Fibroblast of pulmonary artery (primary cell): ENCODE measurements at places on chromosomes 11 and 22.
A peak's percentile ranks its signal among the peaks of the same experiment; 100 is the strongest.

DNA sequence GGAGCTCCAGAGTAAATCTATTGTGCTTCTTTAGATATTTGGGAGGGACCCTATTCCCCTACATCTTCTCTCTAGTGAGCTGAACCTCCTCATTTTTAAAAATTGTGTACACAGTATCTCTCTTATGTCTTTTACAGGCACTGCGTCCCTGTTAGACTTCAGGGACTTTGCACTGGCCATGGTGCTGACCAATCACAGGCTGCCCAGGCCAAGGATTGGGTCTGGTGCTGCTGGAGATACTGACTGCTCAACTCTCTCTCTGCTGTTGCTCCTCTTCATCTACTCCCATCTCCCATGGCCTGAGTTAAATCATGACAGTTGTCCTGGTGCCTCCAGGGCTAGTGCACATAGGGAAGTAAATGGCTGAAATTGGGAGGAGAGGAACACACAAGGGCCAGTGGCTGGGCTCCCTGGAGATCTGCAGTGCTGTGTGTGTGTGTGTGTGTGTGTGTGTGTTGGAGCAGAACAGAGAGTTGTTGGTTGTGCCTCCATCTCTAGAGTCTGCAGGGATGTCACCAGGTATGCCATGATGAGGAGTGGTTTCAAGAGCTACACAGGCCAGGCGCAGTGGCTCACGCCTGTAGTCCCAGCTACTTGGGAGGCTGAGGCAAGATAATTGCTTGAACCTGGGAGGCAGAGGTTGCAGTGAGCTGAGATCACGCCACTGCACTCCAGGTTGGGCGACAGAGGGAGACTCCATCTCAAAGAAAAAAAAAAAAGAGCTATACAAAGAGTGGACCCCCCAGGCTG lies 155.3 kb downstream of the ST3GAL4 start:
- peak; percentile 13 for DNase-seq

DNA sequence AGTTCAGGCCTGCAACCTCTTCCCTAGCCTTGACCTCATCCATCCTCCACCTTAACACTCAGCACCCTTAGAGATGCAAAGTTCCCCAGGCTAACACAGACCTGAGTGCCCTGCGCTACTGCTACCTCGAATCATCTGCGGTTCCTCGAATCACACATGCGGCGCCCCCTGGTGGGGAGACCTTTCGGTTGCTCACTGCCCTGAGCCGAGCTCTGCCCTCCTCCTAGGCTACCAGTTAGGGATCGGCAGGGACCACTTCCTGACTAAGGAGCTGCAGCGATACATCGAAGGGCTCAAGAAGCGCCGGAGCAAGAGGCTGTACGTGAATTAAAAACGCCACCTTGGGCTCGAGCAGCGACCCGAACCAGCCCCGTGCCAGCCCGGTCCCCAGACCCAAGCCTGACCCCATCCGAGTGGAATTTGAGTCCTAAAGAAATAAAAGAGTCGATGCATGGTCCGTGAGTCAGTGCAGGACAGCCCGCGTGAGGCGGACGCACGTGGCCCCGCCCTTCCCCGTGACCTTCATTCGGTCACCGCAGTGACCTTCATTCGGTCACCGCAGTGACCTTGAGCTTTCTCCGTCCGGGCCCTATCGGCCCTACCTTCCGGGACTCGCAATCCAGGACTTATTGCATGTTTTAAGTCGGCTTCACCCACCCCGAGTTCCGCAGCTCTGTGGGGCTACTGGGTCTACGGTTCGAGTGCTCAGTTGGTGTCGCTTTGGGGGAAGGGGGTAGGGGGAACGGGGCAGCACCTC lies 830 bp upstream of the ESRRA start:
- peak; percentile 92 for DNase-seq

DNA sequence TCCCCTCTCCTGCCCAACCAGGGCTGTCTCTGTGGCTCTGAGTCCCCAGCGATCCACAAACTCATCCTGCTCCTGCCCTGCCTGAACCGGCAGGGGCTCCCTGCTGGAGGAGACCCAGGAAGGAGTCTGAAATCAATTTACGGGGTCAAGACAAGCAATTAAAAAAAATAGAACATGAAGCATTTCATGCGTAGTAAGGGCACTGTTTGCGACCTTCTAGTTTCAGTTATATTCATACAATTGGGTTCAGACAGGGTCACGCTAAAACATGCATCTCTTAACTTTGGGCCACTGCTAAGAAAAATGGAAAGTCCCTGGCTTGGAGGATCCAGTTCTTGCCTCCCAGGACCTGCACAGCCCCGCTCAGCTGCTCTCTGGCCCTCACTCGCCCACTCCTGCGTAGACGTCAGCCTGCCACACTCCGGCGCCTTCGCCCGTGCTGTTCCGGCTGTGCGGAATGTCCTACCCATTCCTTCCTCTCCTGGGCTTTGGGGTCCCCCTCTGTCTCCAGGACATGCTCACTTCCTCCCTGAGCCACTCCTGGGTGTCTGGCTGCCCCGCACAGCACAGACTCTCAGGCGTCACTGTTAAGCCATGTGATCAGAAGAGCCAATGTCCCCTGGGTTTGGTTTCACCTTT lies 12.8 kb downstream of the NFAM1 start:
- DNase-seq, result no peak

DNA sequence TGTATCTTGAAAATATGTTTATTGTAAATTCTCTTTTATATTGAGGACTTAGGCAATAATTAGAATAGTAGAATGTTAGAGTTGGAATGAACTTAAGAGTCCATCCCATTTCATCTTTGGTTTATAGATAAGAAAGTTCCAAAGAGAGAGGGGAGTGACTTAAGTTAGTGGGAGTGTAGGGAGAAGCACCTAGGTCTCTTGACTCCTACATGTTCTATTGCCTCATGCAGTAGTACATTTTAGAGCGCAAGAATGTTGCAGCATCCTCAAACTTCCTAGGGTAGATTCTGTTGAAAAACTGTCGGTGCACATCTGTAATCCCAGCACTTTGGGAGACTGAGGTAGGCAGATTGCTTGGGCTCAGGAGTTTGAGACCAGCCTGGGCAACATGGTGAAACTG lies 8.7 kb downstream of the RRM1 start:
- DNase-seq, result peak; percentile 6

- no peak for DNase-seq
These were observed 17.6 kb upstream of the MOB2 start for GRCh38 chr11:1504138-1504537.

GRCh38 chr11:14150878-14151277 lies 188.4 kb downstream of the SPON1 start:
- DNase-seq, result no peak

DNA sequence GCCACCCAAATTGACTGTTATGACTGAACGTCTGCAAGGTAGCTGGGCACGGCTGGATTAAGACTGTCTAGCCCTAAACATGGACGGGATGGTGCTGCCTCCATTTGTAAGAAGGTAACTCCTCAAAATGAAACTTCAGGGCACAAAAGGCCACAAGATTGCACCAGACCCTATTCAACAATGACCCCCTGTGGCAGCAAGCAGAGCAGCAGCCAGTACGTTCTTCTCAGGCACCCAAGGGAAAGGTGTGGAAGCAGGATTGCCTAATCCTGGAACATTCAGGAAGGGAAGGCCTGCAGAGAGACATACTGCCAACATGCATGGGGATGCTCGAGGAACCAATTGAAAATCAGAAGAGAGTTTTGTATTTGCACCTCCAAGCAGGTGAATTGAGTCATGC lies 4.5 kb upstream of the TBX10 start:
- peak; percentile 20 for DNase-seq

GRCh38 chr11:103994094-103994493 lies 42.3 kb upstream of the DDI1 start:
- no peak for DNase-seq

DNA sequence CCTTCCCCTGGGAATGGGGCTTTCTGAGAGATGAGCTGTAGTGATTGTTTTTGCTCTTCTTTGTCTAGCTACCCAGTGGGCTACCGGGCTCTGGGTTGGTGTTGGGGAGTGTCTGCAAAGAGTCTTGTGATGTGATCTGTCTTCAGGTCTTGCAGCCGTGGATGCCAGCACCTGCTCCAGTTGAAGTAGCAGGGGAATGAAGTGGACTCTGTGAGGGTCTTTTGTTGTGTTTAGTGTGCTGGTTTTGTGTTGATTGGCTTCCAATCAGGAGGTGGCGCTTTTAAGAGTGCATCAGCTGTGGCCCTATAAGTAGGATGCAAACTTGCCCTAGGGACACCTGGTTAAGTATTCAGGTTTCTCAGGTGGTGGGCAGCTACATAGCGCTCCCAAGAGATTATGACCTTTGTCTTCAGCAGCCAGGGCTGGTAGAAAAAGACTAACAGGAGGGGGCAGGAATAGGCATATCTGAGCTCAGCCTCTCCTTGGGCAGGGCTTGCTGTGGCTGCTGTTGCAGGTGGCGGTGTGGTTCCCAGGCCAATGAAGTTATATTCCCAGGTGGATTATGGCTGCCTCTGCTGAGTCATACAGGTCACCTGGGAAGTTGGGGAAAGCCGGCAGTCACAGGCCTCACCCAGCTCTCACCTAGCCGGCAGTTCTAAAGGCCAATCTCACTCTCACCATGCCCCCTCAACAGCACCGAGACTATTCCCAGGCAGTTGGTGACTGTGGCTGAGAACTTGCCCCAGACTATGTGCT lies 315.7 kb upstream of the C11orf87 start:
- no peak for DNase-seq

DNA sequence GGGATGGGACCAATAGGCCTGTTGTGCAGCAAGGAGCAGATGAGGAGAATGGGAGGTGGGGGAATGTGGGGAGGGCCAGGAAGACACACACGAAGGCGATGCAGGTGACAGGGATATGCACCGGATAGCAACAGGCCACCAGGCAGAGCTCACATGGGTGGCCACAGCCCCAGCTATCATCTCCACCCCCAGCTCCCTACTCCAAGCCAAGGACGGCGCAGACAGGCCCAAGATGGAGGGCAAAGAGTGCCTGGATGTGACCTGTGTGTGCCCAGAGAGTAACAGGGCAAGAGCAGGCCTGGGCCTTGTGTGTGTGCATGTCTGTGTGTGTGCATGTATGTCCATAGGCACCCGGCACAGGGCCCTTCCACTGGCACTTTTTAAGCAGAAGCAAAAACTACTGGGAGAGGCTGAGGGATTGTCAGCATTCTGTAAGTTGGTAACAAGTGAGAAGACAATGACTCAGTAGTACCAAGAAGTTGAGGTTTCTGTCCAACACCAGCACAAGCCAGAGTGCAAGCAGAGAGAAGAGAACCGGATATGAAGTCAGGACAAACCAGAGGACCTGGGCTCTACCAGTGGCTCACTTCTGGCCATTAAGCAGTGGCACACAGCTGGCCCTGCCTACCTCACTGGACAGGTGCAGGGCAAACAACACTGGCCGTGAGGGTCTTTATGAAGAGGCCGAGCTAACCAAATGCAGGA lies 36.4 kb downstream of the NRXN2 start:
- DNase-seq, result no peak

- DNase-seq, result no peak
These were observed 19.1 kb downstream of the PAX6 start for GRCh38 chr11:31792036-31792435.

GRCh38 chr11:96196181-96196662 lies 146.8 kb downstream of the MAML2 start:
- no peak for DNase-seq

DNA sequence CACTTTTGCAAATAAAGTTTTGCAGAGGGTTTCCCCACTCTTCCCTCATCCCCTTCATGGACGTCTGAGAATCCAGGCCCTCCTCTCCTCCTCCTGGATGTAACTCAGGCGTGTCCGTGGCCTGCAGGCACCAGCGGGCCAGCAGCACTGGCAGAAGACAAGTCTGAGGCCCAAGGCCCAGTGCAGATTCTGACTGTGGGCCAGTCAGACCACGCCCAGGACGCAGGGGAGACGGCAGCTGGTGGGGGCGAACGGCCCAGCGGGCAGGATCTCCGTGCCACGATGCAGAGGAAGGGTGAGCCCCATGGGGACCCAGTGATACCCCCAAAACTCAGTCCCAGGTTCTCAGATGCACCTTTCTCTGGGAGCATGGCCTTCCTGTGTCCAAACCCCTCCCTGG lies 14.4 kb downstream of the TUB start:
- DNase-seq, result no peak

GRCh38 chr22:29606320-29606719 lies 2.9 kb downstream of the NF2 start:
- no peak for DNase-seq

DNA sequence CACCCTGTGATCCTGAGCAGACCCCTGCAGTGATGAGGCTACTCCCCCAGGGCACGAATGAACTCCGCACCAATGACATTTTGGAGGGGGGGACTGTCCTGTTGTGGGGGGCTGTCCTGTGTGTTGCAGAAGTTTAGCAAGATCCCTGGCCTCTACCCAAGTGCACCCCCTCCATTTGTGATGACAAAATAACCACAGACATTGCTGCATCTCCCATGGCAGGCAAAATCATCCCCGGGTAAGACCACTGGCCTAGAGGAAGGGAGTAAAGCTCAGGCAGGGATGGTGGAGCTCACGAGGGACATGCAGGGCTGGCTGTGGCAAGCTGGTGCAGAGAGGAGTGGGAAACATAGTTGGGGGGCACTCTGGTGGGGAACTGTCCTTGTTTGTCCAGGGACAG lies 40.6 kb downstream of the NECTIN1 start:
- no peak for DNase-seq

DNA sequence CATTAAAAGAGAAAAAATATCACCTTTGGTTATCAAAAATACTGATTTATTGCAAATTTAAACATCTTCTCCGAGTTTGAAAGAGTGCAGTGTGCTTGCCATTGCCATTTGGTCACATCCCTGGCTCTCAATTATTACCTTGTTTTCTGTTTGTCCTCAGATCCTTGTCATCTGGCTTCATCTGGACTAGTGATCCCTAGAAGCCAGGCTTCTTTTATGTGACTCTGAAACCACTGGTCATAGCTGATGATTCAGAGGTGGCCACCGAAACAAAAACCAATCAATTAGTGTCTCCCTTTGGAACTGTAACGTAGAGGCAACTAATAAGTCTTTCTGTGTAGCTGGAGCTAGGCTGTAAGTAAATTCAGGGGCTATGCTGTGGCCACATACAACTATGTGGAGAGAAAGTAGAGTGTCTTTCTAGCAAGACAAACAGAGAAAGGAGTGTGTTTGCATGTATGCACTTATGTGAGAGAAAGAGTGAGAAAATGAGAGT lies 237.9 kb downstream of the LUZP2 start:
- DNase-seq, result no peak

- peak; percentile 67 for DNase-seq
These were observed 6.0 kb upstream of the CD248 start for GRCh38 chr11:66322732-66323427.

DNA sequence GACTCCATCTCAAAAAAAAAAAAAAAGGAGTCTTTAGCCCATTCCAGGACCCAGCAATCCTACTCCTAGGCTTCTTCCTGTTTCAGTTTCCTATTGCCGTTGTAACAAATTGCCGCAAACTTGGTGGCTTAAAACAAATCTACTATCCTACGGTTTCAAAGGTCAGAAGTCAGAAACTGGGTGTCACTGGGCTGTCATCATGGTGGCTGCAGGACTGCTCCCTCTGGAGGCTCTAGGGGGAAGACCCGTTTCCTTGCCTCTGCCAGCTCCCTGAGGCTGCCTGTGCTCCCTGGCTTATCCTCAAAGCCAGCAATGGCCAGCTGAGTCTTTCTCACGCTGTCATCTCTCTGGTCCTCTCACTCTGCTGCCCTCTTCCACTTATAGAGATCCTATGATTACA lies 8.7 kb upstream of the DAGLA start:
- no peak for DNase-seq

- DNase-seq, result no peak
These were observed 20.4 kb upstream of the MOB2 start for GRCh38 chr11:1506981-1507380.
